ENCODE measurements at places on chromosomes 16 and 17.

DNA sequence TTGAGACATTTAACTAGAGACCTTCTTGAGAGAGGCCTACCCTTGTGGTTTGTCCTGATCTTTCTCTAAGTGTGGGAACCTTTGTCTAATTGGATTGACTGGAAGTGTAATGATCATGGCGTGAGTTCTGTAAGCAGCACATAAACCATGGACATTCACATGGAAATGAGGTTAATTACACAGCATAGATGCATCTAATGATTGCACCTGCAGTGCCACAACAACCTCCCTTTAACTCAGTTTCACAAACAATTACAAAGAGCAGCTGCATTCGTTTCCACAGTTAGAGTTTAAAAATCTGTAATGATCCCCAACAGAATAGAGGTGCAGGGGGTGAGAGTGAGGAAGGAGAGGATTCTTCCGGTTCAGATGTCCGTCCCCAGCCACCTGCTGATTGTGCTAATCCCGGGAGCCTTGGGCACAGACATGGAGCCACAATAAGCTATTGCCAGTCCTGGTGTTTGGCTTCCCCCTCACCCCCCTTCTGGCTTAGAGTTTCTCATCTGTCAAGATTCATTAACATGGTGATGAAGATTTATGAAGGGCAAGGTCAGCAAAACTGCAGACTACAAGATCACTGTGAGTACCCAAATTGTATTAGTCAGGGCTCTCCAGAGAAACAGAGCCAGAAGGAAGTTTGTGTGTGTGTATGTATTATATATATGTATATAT is 659.2 kb upstream of the SOX9 start:
- no peak for DNase-seq
- no peaks in the 10 kb centered on the region for H3K36me3 ChIP-seq
- no peaks in the 10 kb centered on the region for H3K27me3 ChIP-seq
- H3K27ac ChIP-seq = no peak overlapping the region
- no peak overlapping the region for H3K4me3 ChIP-seq
- no peaks in the 10 kb centered on the region for H3K4me1 ChIP-seq

GRCh38 chr16:67930191-67930590 is 1.5 kb downstream of the CTRL start:
- H3K36me3 ChIP-seq = no peaks in the 10 kb centered on the region
- H3K4me1 ChIP-seq = peaks cover 30% of the 10 kb centered on the region
- no peak overlapping the region for H3K27ac ChIP-seq
- H3K4me3 ChIP-seq = no peak overlapping the region
- DNase-seq = no peak

DNA sequence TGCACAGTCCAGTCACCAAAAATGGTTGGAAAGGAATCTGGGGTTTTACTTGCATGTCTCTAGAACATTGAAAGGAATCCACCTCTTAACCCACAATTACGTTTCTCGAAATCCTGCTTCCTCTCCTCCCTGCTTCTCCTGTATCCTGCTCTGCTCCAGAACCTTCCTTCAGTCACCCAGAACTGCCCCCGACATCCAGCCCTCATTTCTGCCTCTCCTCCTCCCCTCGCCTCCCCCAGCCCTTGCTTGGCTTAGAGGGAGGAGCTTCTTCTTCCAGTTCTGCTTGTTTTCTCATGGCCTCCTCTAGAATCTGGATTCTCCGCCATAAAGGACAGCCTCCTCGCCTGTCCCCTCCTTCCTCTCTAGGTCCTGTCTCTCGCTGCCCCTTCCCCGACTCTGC is 48.3 kb downstream of the ZDHHC7 start:
- DNase-seq = no peak
- H3K27me3 ChIP-seq = no peaks in the 10 kb centered on the region
- no peaks in the 10 kb centered on the region for H3K36me3 ChIP-seq
- no peak overlapping the region for H3K4me3 ChIP-seq

- no peak for DNase-seq
- no peaks in the 10 kb centered on the region for H3K4me1 ChIP-seq
- H3K36me3 ChIP-seq = no peaks in the 10 kb centered on the region
- no peaks in the 10 kb centered on the region for H3K27me3 ChIP-seq
- H3K4me3 ChIP-seq = no peak overlapping the region
Observed at GRCh38 chr17:6043405-6043804, 26.8 kb upstream of the WSCD1 start.

GRCh38 chr16:1261131-1261892 is 5.4 kb downstream of the TPSD1 start:
- H3K4me3 ChIP-seq = no peak overlapping the region
- peaks cover 8% of the 10 kb centered on the region for H3K27me3 ChIP-seq
- H3K4me1 ChIP-seq = peaks cover 7% of the 10 kb centered on the region
- no peaks in the 10 kb centered on the region for H3K36me3 ChIP-seq
- no peak overlapping the region for H3K27ac ChIP-seq

DNA sequence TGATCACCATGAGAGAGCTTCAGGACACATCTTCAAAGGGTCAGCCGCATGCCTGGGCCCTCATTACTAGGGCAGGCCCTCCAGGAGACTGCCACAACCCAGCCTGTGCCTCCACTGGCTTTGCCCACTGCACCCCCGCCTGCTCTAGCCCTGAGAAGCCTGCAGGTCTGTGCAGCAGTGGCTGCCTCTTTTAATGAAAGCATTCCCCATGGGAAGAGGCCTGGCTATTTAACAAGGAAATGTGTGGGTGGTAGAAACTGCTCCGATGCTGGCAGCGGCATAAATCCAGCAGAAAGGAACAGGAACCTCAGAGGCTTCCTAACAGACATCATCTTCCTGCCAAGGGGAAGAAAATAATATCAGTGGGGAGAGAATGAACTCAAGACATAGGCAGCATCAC is 375 bp upstream of the KRT32 start:
- H3K4me3 ChIP-seq = no peak overlapping the region
- H3K36me3 ChIP-seq = no peaks in the 10 kb centered on the region
- DNase-seq = no peak
- H3K27ac ChIP-seq = no peak overlapping the region

DNA sequence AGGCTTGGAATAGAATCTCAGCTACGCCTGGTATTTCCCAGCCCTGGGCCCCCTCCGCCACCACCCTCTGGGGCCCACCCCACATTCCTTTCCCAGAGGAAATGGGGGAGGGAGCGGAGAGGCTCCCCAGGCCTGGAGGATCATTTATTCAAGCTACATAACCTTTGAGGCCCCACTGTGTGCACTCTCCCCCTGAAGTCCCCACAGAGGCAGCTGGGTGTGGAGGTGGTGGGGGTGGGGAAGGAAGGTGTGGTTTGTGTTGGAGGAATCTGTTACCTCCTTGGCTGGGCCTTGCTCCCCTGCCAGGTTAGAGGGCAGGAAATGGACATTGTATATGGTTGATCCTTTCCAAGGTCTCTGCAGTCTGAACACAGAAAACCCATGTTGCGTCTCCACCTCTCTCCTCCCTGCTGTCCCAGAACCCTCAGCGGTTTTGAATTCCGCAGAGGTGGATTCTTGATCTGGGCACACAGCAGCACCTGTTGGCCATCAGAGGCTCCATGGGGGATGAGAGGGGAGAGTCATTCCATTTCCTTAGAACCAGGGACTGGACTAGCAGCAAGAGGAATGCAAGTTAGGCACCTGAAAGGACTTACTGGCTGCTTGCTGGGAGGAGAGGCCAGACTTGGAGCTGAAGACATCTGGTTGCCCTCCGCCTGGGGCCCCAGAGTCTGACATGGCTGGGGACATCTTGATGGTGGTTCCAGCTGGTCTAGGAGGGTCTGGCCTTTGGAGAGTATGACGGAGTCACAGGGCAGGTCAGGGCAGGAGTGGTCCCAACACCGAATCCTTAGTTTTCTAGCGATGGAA is 23.0 kb downstream of the ARHGAP23 start:
- no peaks in the 10 kb centered on the region for H3K36me3 ChIP-seq
- DNase-seq = no peak
- no peaks in the 10 kb centered on the region for H3K27me3 ChIP-seq
- peak overlapping the region; percentile 82 for H3K27ac ChIP-seq
- peak overlapping the region; percentile 7 for H3K4me3 ChIP-seq

GRCh38 chr16:58107709-58108108 is 21.5 kb downstream of the CFAP20 start:
- no peak overlapping the region for H3K4me3 ChIP-seq
- H3K27ac ChIP-seq = no peak overlapping the region
- H3K36me3 ChIP-seq = no peaks in the 10 kb centered on the region
- H3K27me3 ChIP-seq = no peaks in the 10 kb centered on the region

DNA sequence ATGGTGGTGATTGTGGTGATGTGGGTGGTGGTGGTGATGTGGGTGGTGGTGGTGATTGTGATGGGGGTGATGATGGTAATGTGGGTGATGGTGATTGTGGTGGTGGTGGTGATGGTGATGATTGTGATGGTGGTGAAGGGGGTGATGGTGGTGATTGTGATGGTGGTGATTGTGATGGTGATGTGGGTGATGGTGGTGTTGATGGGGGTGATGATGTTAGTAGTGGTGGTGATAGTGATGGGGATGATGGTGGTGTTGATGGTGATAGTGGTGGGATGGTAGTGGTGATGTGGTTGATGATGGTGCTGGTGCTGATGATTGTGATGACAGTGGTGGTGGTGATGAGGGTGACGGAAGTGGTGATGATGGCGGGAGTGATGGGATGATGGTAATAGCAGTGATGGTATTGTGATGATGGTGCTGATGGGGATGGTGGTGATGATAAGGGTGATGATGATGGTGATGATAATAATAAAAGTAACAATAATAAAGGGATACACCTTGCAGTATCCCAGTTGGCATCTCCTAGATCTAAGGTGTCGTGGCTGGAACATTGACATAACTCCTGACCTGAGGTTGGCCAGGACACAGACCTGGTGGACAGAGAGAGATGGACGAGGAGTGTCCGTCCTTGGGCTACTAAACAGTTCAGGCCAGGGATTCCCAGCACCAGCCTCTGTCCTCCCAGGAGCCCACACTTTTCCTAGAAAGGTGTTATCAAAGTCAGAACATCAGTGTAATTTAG is 344.5 kb downstream of the SEC14L1 start:
- no peaks in the 10 kb centered on the region for H3K27me3 ChIP-seq
- H3K27ac ChIP-seq = no peak overlapping the region
- DNase-seq = no peak
- no peak overlapping the region for H3K4me3 ChIP-seq
- peaks cover 46% of the 10 kb centered on the region for H3K36me3 ChIP-seq

DNA sequence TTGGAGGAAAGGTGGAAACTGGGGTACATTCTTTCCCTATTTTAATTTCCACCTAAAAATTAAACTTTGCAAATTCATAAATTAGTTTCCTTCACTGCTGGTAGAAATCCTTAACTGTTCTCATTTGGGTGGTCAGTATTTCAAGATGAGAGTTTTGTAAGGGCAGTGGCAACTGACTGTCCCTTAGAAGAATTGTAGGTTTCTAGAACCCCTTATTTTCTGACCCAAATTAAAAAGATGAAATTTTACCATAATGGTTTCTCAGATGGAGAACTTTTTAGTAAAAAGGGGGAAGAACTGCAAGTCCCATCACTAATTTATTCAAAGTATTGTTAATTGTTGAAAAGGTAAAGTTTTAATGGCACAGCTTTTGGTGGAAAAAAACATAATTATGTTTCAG is 5.6 kb downstream of the IGF2BP1 start:
- no peak overlapping the region for H3K27ac ChIP-seq
- DNase-seq = no peak
- H3K27me3 ChIP-seq = peaks cover 4% of the 10 kb centered on the region
- no peaks in the 10 kb centered on the region for H3K36me3 ChIP-seq
- H3K4me1 ChIP-seq = peaks cover 8% of the 10 kb centered on the region

DNA sequence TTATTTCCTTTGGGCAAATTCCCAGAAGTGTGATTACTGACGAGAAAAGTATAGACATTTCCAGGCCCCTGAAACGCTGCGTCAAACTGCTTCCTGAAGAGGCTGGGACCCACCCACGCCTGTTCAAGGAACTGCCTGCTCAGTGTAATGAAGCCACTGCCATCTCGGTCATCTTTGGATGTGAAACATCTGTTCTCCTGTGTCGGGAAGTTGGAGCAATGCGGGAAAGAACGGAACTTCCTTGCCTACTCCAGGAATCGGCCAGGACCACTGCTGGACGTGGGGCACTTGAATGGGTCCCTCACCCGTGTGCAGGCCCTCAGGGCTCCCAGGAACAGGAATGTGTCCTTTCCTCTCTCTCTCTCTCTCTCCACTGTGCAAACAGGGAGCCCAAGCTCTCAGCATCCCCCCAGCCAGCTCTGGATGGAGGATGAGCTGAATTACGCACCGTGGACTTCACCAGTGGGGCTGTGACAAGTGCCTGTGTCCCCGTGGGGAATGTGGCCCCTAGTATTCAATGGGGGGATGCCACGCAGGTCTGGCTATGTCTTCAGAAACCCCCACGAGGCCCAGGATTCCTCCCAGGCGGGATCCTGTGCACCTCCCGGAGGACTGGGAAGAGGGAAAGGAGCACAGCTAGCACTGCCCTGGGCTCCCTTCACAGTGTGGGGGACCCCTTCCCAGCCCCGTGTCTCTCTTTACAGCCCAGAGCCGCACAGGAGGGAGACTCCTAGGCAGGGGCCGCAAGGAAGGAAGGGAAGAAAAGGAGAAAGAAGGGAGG is 18.3 kb upstream of the LITAF start:
- H3K27me3 ChIP-seq = no peaks in the 10 kb centered on the region
- peak overlapping the region; percentile 72 for H3K27ac ChIP-seq
- DNase-seq = no peak
- H3K36me3 ChIP-seq = no peaks in the 10 kb centered on the region
- peaks cover 21% of the 10 kb centered on the region for H3K4me1 ChIP-seq

DNA sequence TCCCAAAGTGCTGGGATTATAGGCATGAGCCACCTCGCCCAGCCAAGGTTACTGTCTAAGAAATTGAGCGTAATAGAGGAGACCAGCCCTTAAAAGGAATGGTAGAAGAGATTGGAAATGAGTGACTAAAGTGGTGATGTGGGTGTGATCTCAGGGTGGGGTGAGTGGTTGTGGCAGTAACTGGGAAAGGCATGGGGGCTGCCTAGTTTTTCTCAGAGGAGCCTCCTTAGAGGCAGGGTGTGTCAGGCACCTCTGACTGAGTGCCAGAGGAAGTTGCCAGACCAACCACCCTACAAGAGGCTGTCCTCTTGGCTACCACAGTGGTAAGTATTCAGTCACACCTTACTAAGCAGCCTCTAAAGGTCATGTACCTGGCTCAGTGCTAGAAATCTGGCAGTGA is 8.9 kb downstream of the DUS2 start:
- no peak overlapping the region for H3K27ac ChIP-seq
- no peak overlapping the region for H3K4me3 ChIP-seq
- peaks cover 6% of the 10 kb centered on the region for H3K36me3 ChIP-seq
- no peaks in the 10 kb centered on the region for H3K4me1 ChIP-seq
- H3K27me3 ChIP-seq = no peaks in the 10 kb centered on the region
- no peak for DNase-seq

- no peak overlapping the region for H3K4me3 ChIP-seq
- H3K27ac ChIP-seq = peak overlapping the region; percentile 45
- H3K4me1 ChIP-seq = peaks cover 35% of the 10 kb centered on the region
Observed at GRCh38 chr17:74427763-74428153, 4.1 kb upstream of the GPRC5C start.

DNA sequence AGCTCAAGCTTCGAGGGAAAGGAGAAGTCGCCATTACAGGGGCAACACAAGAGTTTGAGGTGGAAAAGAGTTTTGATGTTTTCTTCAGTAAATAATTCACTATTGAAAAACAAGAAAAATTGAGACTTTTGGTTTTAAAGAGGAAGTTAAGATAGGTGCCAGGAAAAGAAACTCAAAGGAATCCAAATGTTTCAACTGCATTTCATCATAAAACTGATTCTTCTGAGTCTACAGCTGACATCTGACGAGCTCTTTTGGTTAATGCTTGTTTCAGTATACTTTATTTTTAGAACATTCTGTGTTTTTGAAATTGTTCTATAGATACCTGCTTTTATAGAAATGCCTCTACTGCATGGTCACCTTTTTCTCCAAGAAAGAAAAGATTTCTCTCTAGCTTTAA is 54.0 kb downstream of the ERN1 start:
- no peak for DNase-seq
- H3K4me3 ChIP-seq = no peak overlapping the region
- peaks cover 23% of the 10 kb centered on the region for H3K36me3 ChIP-seq
- peaks cover 36% of the 10 kb centered on the region for H3K4me1 ChIP-seq
